ENCODE measurements at places on chromosomes 11 and 22.

DNA sequence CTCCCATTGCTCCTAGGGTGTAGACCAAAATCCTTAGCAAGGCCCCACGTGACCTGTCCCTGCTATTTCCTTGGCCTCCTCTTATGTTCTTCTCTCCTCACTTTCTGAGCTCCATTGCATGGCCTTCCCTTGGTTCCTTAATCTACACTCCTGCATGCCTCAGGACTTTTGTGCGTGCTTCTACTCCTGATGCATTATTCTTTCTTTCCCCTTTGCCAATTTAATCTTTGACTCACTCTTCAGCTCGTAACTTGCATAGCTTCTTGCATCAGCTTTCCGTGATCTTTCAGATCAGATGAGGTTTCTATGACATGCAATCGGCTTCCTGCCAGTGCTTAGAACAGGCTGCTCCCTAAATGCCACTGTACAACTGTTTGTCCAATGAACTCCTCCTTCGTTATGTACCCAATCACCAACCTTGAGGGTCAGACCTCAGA lies 261.6 kb upstream of the CADM1 start:
- DNase-seq: no peak

GRCh38 chr11:79013509-79013908 lies 427.3 kb downstream of the TENM4 start:
- DNase-seq: no peak

GRCh38 chr11:61797263-61797944 lies 4.7 kb downstream of the FEN1 start:
- DNase-seq: no peak

GRCh38 chr11:69352715-69353319 lies 58.9 kb downstream of the MYEOV start:
- no peak for DNase-seq

DNA sequence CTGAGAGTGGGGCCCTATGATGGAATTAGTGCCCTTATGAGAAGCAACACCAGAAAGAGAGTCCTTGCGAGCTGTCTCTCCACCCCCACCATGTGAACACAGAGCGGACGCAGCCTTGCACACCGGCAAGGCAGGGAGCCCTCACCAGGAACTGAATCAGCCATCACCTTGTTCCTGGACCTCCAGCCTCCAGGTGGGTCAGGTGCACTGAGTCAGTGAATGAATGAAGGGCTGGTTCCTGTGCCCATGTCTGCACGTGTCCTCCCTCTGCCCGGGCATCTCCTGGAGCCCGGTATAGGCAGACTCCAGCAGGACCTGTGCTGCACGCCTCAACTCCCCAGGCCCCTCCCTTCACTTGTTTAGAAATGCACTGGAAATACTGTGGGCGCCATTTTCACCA lies 54.9 kb downstream of the LINC01488 start:
- no peak for DNase-seq

- DNase-seq: no peak
Observed at GRCh38 chr11:69813839-69814238, 5.4 kb downstream of the FGF3 start.

- no peak for DNase-seq
Observed at GRCh38 chr22:44261164-44261860, 51.4 kb downstream of the SHISAL1 start.

GRCh38 chr11:129190087-129190486 lies 2.0 kb downstream of the ARHGAP32 start:
- DNase-seq: no peak

- no peak for DNase-seq
Observed at GRCh38 chr11:46277313-46277621, 195 bp upstream of the CREB3L1 start.

DNA sequence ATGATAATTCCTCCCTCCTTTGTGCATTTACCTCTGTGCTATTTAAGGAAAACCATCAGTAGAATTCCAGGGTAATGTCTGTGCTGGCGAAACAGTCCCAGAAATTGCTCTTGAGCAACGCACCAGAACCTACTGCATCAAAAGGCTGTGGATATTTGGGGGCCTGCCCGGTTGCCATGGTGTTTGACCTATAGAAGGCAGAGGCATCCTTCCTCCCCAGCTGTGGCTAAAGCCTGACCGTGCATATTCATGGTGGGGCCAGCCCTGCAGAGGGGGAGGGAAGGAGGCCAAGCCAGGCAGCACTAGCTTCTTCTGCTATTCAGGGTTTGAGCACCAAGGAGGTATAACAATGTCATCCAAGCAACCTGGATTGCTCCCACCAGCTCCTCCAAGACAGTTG lies 215.0 kb upstream of the E2F8 start:
- DNase-seq: no peak

DNA sequence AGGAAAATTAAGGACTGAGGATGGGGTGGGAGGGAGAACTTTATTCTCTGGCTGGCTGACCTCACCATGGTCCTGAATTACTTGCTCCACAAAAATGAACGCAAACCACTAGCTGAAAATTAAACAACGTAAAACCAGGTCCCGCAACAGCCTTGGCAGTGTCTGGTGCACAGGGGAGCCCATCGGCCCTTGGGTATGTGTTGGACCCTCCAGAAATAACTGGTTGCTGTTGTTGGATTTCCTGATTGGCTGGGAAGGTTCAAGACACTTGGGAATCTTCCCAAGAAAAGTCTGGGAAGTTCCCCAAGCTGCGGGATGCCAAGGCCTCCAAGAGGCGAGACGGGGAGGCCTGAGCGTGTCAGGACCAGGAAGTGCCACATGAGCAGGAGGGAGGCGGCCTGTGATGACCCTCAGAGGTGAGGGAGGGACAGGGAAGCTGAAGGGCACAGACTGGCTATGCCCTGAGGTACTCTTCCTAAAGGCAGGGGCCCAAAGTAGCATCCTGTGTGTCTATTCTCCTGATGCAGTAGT lies 10.4 kb upstream of the RASL10A start:
- DNase-seq: no peak

- no peak for DNase-seq
Observed at GRCh38 chr22:34812631-34813030, 253.3 kb upstream of the ISX start.

GRCh38 chr22:24141586-24141985 lies 39.7 kb upstream of the SUSD2 start:
- no peak for DNase-seq

GRCh38 chr22:39470451-39471291 lies 13.9 kb downstream of the MGAT3 start:
- no peak for DNase-seq

DNA sequence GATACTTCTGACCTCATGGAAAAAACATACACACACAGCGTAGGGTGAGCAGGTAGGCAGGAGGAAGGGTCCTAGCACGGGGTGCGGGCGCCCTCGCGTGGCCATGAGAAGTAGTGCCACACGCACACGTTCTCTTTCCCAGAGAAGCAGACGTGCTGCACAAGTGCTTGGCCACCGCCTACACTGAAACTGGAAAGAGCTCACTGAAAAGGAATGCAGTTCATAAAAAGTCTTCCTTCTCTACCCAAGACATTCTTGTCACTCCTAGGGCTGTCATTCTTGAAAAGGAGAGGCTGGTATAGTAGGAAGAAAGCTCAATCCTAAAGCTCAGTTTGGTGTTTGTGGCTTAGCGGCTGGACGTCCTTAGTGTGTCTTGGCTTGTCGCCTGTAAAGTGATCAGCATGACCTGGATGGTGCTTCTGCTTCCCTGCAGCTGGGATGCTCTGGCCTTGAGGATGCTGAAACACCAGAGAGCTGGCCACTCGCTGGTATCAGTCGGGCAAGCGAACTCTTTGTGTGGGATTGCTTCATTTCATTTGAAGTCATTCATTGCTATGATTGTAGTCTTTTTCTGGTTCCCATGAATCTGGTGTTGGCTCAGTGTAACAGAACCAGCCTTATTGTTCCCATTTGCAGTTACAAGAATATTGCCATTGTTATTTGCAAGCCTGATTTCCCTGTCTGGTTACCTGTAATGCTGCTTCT lies 303.8 kb downstream of the NTM start:
- DNase-seq: no peak

DNA sequence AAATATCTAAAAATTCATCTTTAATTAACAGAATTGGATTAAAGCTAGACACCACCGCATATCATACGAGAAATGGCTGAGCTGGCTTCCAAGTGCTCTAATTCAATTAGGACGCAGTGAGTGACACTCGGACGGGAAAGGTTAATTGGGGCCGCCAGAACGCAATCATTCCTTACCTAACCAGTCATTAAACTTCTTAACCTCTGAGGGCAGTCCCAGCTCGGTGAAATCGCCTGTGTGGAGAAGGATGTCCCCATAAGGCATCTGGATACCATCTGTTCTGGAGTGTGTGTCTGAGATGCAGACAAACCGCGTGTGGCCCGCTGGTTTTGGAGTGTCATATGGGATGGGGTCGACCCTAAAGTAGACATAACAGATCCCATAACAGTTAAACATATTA lies 50.3 kb downstream of the MPPED2 start:
- DNase-seq: no peak

- no peak for DNase-seq
Observed at GRCh38 chr22:28357193-28357592, 322.4 kb downstream of the TTC28 start.

- DNase-seq: no peak
Observed at GRCh38 chr11:102428696-102429095, 23.9 kb downstream of the TMEM123 start.

DNA sequence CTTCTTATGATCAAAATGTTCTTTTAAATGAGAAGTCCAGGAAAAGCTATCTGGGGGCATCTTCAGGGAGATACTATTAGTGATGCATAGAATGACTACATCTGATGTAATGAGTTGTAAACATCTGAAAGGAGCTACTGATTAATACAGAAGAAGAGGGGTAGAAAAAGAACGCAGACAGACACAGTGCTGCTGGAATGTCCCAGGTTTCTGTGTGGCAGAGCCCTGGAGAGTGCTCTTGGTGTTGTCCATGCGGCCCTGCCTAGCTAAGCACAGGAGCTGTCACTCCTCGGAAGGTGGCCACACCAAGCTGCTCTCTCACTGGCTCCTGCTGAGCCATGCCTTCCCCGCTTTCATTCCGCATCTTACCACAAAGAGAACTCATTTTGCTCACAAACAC lies 768.8 kb downstream of the OPCML start:
- DNase-seq: no peak

DNA sequence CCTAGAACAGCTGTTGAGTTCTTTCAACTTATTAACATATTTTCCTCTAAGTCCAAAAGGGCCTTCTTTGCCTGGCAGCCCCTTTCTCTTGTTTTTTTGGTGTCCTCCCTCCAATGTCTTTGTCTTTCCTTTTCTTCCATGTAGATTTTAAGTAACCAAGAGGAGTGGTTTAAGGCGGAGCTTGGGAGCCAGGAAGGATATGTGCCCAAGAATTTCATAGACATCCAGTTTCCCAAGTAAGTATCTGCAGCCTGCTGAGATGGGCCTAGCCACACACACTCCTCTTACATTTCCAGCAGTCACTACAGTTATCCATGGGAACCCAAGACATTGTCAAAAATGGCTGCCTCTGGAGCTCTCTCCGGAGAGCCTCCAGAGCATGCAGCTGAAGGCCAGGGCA lies 4.5 kb upstream of the TMA7B start:
- no peak for DNase-seq

DNA sequence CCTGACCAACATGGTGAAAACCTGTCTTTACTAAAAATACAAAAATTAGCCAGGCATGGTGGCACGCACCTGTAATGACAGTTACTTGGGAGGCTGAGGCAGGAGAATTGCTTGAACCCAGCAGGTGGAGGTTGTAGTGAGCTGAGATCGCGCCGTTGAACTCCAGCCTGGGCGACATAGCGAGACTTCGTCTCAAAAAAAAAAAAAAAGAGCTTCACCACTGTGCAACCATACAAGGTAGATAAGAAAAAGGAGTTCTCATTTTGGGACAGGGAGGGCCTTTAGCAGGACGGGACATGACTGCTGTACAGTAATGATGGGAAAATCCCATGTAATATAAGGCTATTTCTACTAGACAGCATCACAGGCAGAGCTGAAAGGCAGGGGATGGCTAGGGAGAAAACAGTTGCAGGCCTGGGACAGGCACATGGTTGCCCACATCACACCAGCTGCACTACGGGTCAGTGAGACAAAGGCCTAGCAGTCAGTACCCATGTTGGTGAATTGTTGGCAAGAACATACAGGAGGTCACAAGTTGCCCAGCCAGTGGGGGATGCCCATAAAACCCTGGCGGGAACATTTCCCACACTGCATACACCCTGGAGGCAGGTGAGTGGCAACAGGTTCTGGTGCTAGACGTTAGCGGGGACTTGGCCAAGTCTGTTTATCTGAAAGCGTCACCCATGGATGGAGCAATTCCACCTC lies 5.4 kb downstream of the TANGO2 start:
- no peak for DNase-seq

DNA sequence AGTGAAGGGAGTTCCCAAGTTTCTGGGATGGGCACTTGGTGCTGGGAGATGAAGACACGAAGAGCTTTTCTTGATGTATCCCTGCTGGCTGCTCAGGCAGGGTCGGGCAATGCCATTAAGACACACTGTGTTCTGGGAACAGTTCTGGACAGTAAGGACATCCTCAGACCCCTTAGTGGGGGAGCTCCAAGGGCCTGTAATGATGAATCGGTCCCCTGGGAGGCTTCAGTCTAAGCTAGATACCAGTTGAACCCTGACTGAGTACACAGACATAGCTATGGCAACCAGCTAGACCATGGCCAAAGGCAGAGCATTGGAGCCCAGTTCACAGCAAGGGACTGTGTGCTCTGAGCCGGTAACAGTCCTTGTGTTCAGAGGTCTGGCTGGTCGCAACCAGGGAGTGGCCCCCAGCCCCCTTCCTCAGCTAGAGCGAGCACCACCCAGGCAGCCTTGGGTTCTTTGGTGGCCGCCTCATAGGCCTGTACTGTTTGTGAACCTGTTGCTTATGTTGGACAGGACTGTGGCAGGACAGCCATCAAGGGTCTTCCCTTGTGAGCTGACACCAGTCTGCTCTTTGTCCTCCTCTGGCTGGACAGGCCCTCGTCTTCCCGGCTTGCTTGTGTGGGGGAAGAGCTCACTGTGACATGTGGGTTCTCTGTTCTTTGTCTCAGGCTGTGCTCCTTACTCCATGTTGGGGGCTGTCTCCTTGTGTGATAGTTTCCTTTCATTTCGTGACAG lies 25.0 kb downstream of the MED15 start:
- no peak for DNase-seq

Measured in vagina (tissue), 2 donors.